ENCODE measurements at places on chromosomes 7 and 10. TPM values are rescaled to one million over a fixed set of nuclear protein-coding genes. Genes with fewer than 3 reads are reported as not detected.

GRCh38 chr10:75977139-75977538 is 545.7 kb downstream of the LRMDA start:
- no peak for DNase-seq

LRCH4 gene
- 106 TPM for total RNA-seq

ITPRIP gene
- total RNA-seq = 17.1 TPM

- DNase-seq = no peak
Measured at GRCh38 chr7:4884164-4884563, 648 bp upstream of the RADIL start.

ASIC3 gene
- 4.0 TPM for total RNA-seq

- DNase-seq = no peak
Measured at GRCh38 chr10:127349737-127350136, 153.3 kb upstream of the INSYN2A start.

SLC37A3 gene
- total RNA-seq = 98.3 TPM

GRCh38 chr7:114574384-114574783 is 159.8 kb downstream of the FOXP2 start:
- no peak for DNase-seq

GARIN1A gene
- 0.48 TPM for total RNA-seq

- DNase-seq = no peak
Measured at GRCh38 chr7:135257790-135258189, 24.2 kb downstream of the STRA8 start.

CPA2 gene
- total RNA-seq = 0.14 TPM

DNA sequence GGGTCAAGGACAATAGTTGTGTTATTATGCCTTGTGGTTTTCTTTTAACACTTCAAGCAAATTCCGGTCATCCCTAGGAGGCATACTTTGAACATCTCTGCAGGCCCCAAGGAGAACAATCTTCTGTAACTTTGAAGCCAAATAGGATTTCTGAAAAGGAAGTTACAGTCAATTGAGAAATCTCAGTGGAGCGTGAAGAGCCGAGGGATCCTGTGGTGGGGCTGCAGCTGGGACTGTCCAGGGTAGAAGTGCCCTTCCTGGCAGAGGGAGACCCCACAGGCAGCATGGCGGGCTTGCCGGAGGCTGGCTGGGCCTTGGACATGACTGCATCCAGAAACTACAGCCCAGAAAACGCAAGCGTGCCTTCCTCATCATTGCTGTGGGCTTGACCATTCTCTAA is 179.7 kb downstream of the PTPN20 start:
- no peak for DNase-seq

GRCh38 chr7:2984091-2984490 is 59.6 kb downstream of the CARD11 start:
- DNase-seq = no peak

GIMAP7 gene
- total RNA-seq = 24.1 TPM

DNA sequence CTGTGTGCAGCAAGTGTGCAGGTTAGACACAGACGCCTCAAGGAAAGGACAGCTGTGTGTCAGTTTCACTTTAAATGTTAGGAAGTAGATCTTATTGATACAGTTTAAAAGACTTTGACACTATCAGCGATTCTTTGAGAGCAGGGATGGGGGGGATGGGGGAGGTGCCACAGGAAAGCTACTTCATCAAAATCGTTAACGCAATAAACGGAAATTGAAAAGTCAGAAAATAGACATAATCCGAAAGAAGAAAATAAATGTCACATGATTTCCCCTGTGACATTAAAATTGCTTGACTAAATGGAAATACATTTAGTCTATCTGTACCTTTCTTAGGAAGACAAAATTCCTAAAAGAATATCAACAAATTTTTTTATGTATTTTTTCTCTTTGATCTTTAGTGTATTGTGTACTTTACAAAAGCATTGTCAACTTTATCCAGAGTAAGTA is 476 bp upstream of the ZNF33B start:
- DNase-seq = no peak

- DNase-seq = no peak
Measured at GRCh38 chr7:101633511-101633910, 4.4 kb upstream of the MYL10 start.

DNA sequence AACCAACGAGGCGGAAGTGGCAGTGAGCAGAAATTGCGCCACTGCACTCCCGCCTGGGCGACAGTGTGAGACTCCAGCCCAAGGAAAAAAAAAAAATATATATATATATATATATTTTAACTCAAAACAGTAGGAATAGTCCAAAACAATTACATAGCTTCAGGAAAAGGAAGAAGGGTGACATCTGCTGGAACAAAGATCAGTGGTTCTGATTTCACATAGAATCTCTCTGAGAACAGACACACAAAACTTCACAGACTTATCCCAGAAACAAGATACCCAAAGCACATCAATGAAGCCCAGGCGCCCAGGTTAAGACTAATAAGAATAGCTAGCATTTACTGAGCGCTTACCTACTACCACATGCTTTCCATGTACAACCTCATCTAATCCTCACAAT is 45.0 kb downstream of the DNMBP start:
- DNase-seq = no peak

GRCh38 chr10:10222304-10222841 is 795.3 kb upstream of the CELF2 start:
- no peak for DNase-seq

GRCh38 chr10:60611291-60611747 is 167.0 kb upstream of the CDK1 start:
- no peak for DNase-seq

GRCh38 chr10:43421519-43421918 is 12.5 kb upstream of the HNRNPF start:
- no peak for DNase-seq

DNA sequence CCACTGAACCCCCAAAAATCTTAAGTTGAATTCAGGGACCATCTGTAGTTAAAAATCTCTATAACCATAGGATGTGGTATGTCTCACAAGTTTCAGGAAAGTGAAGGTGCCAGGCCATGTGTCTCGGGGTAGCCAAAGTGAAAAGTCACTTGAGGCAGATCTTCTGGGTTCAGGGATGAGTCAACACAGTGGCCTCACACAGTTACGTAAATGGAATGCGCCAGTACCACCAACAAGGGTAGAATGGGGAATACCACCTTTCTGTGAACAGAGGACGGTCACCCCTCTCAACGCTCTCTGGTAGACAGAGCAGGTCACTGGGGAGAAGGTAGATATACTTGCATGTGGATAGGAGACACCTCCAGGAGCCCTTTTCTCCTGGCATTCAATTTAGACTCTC is 71.4 kb downstream of the ELMO1 start:
- no peak for DNase-seq

- DNase-seq = no peak
Measured at GRCh38 chr7:90540406-90540805, 55.7 kb upstream of the CDK14 start.

DNA sequence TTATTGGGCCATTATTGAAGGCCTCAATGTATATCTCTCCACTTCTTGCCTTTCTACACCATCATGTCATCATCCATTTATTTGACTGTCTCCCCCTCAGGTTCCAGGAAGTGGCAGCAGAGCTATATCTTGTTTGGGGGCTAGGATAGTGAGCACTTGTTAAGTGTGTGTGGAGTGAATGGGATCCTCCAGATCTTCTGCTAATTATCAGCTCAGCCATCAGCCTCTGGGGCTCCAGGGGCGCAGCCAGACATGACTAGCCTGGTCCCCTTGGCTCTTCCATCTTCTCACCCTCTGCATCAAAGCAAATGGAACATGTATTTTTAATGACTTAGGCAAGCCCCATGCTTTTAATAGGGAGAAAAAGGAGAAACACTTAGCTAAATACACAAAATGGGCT is 176.5 kb downstream of the ARHGAP12 start:
- DNase-seq = no peak

GRCh38 chr7:12727455-12728191 is 40.2 kb downstream of the ARL4A start:
- no peak for DNase-seq

GRCh38 chr10:58981846-58982245 is 194.6 kb upstream of the PHYHIPL start:
- DNase-seq = no peak

TMEM236 gene
- total RNA-seq = not detected

GIMAP5 gene
- 46.7 TPM for total RNA-seq

ENTPD1 gene
- 37.5 TPM for total RNA-seq

- no peak for DNase-seq
Measured at GRCh38 chr10:58543141-58543540, 30.5 kb downstream of the BICC1 start.

ASAH2 gene
- 1.7 TPM for total RNA-seq

TSPAN12 gene
- not detected for total RNA-seq

DNA sequence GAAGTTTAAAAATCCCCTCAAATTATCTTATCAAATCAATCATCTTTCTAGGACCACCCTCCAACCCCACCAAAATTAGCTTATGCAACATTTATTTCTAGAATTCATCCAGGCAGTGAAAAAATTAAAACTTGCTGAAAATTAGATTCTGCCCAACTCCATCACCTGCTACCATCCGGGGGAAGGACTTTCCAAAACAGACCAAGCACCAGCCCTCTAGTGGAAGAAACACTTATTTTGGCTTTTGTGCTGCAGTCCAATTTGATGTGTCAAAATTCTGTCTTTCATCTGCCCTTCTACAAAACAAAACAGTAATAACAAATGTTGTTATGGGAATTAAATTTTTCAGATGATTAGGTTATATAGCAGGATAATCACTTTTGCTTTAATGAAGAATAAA is 35.1 kb downstream of the GCC1 start:
- DNase-seq = no peak

ASB15 gene
- total RNA-seq = not detected

TBRG4 gene
- 167 TPM for total RNA-seq
